ENCODE measurements at places on chromosomes 16 and 17.
A peak's percentile ranks its signal among the peaks of the same experiment; 100 is the strongest.

DNA sequence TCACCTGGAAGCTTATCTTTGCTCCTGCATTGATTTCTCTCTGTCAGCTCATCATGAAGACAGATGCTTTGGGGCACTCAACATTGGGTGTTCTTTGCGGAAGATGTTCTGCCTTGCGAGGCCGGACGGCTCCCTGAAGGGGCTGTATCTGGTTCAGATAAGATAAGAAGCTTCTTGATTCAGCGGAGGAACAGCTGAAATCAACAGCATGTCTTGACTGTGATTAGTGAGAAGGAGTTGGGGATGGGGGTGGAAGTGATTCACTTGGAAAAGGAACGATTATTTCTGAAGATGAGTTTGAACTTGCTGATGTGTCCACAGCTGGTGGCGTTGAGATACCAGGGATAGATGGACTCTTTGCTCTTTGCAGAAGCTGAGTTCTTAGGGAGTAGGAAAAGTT lies 126.9 kb upstream of the WSCD1 start:
- no peak for DNase-seq

DNA sequence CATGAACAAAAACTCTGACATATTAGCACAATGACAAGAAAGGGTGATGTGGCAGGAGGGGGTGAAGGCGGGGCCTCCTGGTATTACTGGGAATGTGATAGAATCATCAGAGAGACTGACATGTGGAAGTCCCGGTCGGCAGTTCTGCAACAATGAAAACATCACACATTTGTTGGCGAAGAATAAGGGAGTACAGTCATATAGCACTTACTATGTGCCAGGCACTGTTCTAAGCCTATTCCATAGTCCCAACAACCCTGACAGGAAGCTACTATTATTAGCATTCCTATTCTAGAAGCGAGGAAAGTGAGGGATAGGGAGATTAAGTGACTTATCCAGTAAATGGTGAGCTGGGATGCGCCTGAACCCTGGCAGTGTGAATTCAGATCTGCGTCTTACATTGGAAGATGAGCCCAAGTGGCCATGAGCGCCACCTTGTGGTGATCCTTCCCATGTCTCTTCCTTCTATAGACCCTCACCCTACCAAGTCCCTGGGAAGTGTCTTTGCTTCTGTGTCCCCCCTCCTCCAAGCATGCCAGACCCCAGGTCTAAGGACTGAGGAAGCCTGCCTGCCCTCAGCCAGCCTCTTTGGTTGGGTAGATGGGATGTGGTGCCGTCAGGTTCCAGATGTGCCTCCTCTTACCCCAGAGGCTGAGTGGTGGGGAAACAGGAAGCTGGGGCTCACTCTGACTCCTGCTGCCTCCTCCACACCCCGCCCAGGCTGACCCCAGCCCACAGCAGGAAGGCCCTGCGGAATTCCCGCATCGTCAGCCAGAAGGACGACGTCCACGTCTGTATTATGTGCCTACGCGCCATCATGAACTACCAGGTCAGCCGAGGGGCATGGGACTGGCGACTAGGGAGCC lies 14.0 kb downstream of the FMNL1 start:
- peak; percentile 67 for DNase-seq

DNA sequence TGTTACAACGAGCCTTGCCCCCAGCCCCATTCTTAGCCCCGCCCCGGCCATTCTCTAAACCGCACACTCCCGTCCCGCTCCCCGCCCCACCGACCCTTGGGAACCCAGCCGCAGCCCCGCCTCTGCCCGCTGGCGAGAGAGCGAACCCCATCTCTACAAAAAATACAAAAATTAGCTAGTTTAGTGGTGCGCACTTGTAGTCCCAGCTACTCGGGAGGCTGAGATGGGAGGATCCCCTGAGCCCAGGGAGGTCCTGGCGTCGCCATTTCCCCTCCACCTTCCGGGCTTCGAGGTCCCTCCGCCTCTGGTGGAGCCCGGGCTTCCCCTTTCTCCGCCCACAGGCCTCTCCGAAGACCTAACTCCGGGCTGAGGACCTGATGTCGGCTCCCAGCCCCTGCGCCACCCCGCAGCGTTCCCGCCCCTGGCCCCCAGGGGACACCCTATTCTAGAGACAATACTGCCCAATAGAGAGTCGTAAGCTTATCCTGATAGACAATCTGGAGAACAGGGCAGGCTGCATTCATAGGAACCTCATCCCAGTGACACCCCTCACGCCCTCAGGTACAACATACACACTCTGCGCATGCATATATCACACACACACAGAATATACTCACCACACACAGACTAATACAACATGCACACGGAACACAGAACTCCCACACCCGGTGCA lies 480 bp upstream of the PROCA1 start:
- peak; percentile 24 for DNase-seq

DNA sequence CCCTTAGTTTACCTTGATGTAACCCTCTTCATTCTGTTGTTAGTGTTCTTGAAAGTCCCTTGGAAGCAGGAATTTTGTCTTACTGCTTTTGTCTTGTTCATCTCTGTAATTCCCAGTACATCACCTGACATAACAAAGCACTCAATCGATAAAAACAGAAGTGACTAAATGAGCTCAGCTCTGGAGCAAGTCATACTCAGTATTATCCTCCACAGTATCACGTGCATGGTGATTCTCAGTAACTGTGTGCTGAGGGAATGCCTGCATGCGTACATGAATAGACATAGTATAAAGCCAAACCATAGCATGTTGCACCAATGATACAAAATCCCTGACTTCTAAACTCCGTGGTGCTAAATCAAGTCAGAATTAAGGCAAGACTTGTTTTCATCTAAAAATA lies 7.2 kb downstream of the KRT38 start:
- no peak for DNase-seq

GRCh38 chr16:81586977-81587625 lies 142.5 kb downstream of the CMIP start:
- no peak for DNase-seq

Measured in tibial nerve (tissue), 4 donors.